Stimulated activated CD4-positive, alpha-beta T cell treated with anti-CD3 and anti-CD28 coated beads, Interleukin-12 subunit alpha, Interleukin-12 subunit beta, amount 100 ng/mL, for 48 hours (primary cell): ENCODE measurements at places on chromosomes 5 and 9.

- DNase-seq, result no peak
These were observed 104.1 kb upstream of the ZNF462 start for GRCh38 chr9:106758911-106759310.

DNA sequence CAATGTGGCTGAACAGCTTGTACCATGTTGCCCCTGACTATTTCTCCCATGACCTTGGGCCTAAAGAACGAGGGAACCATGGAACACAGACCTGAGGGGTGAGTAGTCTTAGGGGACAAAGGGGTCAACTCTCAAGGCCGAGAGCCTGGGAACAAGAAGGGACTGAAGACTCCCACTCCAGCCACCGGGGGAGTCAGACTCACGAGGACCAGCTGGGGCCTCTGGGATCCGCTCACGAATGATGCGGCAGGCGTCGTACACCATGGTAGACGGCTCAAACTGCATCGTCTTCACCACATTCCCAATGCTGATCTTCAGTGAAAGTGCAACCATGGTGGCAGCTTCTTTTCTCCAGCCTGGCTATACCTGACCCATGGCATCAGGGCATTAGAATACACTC, 6.6 kb downstream of the TLN1 start:
- DNase-seq, result no peak

- DNase-seq, result no peak
These were observed 18.7 kb downstream of the DAPK1 start for GRCh38 chr9:87516222-87516925.

DNA sequence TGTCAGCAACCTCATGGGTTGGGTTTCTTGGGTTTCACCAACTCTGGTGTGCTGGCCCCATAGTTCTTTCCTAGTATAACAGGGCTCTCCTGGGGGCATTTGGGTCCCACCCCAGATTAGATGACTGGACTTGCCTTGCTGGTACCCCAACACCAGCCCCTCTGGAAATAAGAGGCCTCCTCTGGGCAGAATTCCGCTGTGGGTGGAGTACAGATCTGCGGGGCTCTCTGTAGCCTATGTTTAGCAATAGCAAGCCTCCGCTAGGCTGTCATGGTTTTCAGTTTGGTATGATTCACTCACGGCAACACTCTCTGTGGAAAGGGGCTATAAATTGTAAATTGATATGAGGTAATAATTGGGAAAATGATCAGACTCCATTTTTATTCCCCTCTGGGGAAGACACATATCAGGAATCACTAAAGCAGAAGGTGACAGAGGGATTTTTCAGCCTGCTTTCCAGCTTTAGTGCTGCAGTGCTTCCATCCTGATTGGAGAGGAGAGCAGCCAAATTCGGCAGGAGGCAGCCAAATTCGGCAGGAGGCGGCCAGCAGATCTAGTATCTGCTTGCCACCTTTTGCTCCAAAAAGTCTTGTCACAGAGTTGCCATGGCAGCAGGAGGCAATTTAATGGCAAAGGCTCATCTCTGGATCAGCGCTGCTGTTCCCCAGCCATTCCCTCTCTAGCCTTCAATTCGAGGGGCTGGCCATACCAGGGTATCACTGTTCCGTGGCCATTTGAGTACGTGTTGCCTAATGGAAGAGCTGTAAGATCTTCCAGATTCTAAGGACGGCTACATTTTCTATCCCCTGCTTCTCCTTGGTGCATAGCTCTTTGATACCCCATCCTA, 84.6 kb downstream of the SLC44A1 start:
- no peak for DNase-seq

DNA sequence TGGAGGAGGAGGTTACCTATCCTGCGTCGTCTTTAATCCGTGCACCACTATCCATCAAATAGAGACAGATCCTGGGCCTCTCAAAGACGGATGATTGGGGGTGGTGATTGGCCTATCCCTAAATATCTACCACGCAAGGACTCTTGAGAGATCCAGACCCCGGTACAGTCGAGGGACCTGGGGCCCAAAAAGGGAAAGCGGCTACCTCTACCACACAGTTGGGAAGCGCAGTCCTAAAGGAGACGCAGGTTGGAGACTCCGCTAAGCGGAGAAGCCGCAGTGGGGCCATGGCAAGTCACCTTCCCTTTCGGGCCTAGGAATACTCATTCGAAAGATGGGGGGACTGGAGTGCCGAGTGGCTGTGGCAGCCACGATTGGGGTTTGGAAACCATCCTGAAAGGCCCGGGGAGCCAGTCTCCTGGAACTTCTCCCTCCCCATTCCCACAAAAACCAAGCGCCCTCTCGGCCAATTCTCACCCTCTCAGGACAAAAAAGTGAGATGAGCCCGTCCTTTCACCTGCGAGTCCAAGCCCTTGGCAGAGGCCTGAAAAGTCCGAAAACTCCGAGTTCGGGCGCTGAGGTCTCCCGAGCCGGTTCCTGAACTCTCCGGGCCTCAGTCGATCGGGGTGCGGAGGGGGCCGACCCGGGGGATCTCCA, 499 bp upstream of the FOXE1 start:
- no peak for DNase-seq

- DNase-seq, result no peak
These were observed 49.0 kb downstream of the NKD2 start for GRCh38 chr5:1057485-1058082.

- no peak for DNase-seq
These were observed 1.5 kb downstream of the LCN2 start for GRCh38 chr9:128150594-128151308.

DNA sequence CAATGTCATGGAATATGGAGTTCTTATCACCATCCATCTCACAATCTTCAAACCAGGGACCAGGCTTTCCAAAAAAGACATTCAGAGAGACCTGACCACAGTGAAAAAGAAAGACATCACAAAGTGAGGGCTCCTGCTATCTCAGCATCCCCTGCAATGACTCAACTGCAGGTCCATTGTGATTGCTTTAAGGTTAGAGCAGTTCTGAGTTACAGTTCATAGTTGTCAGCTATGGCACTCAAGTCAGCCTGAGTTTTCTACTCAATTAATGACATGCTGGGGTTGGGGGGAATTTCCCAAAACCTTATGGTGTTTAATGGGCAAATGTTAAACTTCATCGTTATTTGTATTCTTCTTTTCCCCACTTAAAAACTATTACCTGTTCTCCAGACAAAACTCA, 58.9 kb downstream of the CEMIP2 start:
- DNase-seq, result no peak

- no peak for DNase-seq
These were observed 16.9 kb downstream of the GSN start for GRCh38 chr9:121284733-121285451.

DNA sequence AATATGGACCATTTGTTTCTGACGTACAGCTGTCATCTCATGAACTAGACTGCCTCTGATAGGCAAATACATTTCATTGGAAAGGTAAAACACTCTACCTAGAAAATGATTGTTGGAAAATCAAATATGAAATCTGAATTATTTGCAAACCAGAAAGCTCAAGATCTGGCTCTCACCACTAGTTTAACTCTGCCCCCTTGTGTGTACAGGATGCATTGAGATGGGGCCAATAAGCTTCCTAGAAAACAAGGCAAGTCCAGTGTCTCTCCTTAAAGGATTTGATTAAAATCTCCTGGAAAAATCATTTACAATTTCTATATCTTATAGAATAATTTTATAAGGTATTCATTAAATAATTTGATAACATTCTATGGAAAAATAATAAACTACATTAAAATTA, 311.9 kb upstream of the ANKH start:
- DNase-seq, result no peak

- no peak for DNase-seq
These were observed 51.3 kb upstream of the GADD45G start for GRCh38 chr9:89553451-89554010.

DNA sequence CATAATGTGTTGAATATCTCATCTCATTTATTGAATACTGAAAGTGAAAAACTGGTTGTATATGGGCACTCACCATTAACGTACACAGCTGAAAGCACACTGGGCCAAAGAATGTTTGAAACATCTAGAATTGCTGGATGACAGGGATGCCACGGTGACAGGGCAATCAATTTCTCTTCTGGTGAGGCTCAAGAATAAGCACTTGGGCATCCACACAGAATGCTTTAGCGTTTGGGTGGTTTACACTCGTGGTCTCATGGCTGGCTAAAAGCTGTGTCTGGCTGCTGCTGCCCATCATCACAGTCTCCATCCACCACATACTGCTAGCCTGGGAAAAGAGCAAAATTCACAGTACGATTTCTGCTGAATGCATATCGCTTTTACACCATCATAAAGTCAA, 30.7 kb upstream of the IL31RA start:
- DNase-seq, result no peak

DNA sequence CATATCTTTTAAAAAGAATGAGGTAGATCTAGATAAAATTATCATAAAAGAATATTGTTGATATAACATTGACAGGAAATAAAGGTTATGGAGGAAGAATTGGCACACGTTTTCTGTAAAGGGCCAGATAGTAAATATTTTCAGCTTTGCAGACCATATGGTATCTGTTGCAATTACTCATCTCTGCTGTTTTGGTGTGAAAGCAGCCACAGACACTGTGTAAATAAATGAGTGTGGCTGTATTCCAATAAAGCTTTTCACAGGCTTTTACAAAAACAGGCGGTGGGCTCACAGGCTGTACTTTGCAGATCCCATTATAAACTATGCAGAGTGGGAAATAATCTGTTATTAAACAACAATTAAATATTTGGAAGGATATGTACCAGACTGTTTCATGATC, 87.4 kb downstream of the SGCD start:
- no peak for DNase-seq

- no peak for DNase-seq
These were observed 165.9 kb downstream of the ARSB start for GRCh38 chr5:78819166-78819565.

DNA sequence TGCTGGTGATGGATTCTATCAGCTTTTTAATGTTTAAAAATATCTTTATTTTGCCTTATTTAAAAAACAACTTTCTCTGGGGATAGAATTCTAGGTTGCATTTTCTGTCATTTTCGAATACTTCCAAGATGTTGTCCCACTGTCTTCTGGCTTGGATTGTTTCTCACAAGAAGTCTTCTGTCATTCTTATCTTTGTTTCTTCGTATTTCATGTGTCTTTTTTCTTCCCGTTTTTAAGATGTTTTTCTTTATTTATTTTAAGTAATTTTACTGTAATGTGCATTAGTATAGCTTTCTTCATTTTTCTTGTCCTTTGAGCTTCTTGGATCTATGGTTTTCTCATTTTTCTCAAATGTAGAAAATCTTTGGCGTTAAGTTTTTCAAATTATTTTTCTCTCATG, 19.1 kb downstream of the STX17 start:
- DNase-seq, result no peak

DNA sequence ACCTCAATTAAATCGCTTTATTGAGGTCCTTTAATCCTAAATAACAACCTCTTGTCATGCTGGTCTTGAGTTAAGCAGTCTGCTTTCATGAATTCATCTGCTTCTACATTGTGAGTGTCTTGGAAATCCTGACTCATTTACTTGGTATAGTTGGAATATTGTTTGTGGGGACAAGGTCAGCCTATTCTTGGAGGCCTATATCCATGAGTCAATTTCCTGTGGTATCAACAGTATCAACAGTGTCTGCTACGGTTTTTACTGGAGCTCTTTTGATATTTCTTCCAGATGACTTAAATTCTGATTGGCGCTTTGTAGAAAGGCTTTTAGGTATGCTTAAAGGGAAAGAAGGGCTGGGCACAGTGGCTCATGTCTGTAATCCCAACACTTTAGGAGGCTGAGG, 71.2 kb upstream of the PARP8 start:
- no peak for DNase-seq
